Fibroblast of the conjunctiva (primary cell): ENCODE measurements at places on chromosomes 4 and X.
A peak's percentile ranks its signal among the peaks of the same experiment; 100 is the strongest.

GRCh38 chrX:1306909-1307625 lies 29.5 kb upstream of the IL3RA start:
- no peak for DNase-seq

- no peak for DNase-seq
Observed at GRCh38 chr4:52942936-52943335, 80.8 kb downstream of the RASL11B start.

DNA sequence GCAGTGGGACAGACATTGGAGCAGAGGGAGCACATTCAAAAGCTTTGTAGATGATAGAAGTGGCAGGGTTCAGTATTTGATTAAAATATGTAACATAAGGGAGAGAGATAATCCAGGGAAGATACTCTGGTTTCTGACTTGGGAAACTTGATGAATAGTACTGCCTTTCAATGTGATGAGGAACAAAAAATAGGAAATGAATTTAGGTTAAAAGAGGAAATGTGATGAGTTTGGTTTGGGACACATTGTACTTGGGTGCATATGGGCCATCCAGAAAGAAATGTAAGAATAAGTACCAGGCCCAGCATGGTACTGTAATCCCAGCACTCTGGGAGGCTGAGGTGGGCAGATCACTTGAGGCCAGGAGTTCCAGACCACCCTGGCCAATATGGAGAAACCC lies 20.9 kb upstream of the NDNF start:
- DNase-seq = no peak

DNA sequence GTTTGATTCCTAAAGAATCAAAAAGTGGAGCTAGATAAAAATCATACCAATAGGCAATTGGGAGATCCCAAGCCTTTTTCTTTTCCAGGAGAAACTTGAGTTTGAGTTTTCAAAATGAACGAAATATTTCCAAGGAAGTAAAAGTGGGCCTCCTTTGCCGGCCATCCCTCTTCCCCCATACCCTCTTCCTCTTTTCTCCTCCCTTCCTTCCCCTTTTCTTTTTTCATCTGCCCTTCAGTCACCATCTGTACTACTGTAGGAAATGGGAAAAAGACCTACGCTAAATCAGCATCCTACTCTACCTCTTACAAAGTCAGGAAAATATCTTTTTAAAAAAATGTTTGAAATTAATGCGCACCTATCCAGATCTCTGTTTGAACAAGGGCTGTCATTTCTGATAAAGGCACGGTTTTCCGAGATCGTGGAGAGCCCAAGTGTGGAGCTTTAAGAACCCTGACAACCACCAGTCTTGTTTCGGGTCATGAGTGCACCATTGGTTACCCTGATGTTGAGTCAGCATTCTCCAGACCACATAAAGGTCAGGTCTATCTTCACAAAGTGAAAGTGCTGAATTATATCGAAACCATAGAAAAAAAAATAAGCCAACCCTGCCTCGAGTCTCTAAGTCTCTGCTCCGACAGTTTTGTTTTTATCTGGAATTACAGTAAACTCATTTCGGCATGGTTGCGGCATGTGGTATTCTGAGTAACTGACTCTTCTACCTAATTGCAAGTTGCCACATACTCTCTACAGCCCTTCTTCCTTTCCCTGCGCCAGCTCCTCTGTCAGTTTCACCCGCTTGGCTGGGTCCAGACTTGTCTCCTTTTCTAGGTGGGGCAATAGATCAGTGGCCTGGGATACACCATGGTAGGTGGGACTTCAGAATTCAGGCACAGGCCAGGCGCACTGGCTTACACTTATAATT lies 140.2 kb upstream of the KLF3 start:
- no peak for DNase-seq

GRCh38 chr4:66071911-66072310 lies 401.6 kb upstream of the EPHA5 start:
- DNase-seq = no peak

DNA sequence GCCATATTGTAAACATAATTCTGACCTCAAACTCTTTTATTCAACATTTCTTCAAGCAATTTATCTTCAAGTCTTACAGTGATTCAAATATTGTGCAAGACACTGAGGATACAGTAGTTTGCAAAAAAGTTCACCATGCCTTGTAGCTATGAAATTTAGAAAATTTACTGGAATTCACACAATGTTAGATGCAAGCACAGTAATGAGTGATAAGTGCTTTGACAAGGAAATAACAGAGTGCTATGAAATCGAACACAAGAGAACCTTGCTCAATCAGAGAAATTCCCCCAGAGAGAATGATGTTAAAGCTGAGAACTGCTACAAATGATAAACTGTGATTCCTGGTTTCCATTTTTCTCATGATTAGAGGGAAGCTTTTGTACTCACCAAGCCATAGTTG lies 952.9 kb downstream of the FAT4 start:
- DNase-seq = peak; percentile 10
